WTC11 (cell line): ENCODE measurements at places on chromosomes 2 and 18. TPM values are rescaled to one million over a fixed set of nuclear protein-coding genes. Genes with fewer than 3 reads are reported as not detected.

RMDN2 gene
- 3.0 to 4.3 TPM (median 3.5 TPM) in 3 replicates for total RNA-seq

C2orf66 gene
- not detected in 3 replicates for total RNA-seq

DNA sequence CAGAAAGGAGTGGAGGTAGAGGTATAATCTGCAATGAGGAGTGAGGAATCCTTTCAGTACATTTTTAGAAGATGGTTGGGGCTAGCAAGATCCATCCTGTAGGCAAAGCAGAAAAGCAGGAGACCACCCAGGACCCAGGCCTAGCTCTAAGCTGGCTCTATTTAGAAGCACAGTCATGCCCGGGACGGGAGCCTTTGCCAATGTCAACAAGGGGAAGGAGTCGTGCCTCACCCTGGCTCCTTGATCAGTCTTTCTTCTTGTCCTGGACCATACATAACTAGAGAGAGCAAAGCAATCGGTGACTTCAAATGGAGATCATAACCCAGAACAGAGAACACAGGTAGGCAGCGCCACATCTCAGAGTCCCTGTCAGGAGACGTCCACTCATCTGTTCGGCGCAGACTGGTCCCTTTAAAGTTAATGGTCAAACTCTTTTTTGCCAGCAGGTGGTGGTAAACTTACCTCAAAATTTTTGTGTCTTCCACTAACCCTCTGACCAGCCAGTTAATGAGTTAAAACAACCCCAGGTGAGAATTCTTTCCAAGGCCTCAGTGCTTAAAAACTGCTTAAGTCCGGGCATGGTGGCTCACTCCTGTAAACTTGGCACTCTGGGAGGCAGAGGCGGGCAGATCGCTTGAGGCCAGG is 8.0 kb downstream of the MC5R start:
- DNase-seq: no peak
- H3K4me3 ChIP-seq: no peak overlapping the region
- no peaks in the 10 kb centered on the region for H3K27me3 ChIP-seq
- H3K36me3 ChIP-seq: no peaks in the 10 kb centered on the region

DNA sequence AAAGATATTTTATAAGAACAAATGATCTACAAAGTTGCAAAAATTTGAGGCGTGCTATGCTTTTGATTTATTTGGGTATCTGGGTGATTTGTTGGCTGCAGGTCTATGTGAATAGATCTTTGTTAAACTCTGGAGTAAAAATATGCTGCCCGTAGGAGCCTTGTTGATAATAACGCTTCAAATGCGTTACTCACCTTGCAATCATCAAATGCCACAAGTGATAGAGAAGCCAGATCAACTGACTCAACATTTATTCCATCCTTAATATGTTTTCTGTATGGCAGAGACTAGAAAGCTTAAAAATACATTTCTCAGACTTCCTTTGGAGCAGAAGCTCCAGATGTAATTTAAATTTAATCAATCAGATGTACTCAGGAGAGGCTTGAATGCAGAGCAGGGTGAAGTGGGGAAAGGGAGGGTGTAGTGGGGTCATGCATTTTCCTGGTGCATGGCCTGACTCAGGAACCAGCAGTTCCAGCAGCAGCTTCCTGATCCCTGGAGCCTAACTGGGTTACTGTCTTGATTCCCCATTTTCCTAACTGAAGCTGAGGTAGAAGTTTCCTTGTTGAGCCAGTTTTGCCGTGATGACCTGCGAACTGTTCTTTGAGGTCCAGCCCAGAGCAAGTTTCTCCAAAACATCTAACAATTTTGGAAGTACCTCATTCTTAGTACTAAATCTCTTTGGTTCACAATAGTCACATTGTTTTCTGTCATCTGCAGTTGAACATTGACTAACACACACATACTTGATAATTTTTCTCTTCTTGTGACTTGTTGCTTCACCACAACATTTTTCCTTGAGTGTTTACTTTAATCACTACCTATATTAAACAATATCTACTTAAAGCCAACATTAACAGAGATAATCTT is 284.7 kb upstream of the CWC22 start:
- H3K27me3 ChIP-seq: no peaks in the 10 kb centered on the region
- no peak overlapping the region for H3K27ac ChIP-seq
- no peak overlapping the region for H3K4me3 ChIP-seq
- H3K36me3 ChIP-seq: no peaks in the 10 kb centered on the region
- DNase-seq: no peak

GRCh38 chr18:4236940-4237663 is 218.0 kb downstream of the DLGAP1 start:
- no peak for DNase-seq
- peaks cover 85% of the 10 kb centered on the region for H3K27me3 ChIP-seq
- no peak overlapping the region for H3K27ac ChIP-seq
- peak overlapping the region; percentile 14; the same call in 1 of the 2 replicates for H3K4me3 ChIP-seq
- no peaks in the 10 kb centered on the region for H3K36me3 ChIP-seq

GRCh38 chr2:197308585-197308984 is 2.0 kb downstream of the ANKRD44 start:
- H3K27me3 ChIP-seq: peaks cover 63% of the 10 kb centered on the region
- no peak overlapping the region for H3K4me3 ChIP-seq
- H3K27ac ChIP-seq: no peak overlapping the region
- DNase-seq: no peak
- H3K4me1 ChIP-seq: peaks cover 9% of the 10 kb centered on the region

NAT8 gene
- total RNA-seq: not detected in 3 replicates

- no peak overlapping the region for H3K4me3 ChIP-seq
- DNase-seq: no peak
- H3K27me3 ChIP-seq: no peaks in the 10 kb centered on the region; the same call in 1 of the 2 replicates
- no peaks in the 10 kb centered on the region for H3K36me3 ChIP-seq
- H3K27ac ChIP-seq: peak overlapping the region; percentile 91
Measured at GRCh38 chr2:1701556-1702185, 42.6 kb downstream of the PXDN start.

DNA sequence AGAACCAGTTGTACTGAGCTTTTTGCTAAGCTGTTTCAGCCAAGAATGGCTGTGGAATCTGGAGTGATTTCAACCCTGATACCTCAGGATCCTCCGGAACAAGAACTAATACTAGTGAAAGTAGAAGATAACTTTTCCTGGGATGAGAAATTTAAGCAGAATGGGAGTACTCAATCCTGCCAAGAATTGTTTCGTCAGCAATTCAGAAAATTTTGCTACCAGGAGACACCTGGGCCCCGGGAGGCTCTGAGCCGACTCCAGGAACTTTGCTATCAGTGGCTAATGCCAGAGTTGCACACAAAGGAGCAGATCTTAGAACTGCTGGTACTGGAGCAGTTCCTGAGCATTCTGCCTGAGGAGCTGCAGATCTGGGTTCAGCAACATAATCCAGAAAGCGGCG is 1.6 kb downstream of the ZNF397 start:
- H3K27me3 ChIP-seq: no peaks in the 10 kb centered on the region
- DNase-seq: no peak
- peaks cover 8% of the 10 kb centered on the region; the same call in 1 of the 2 replicates for H3K4me1 ChIP-seq
- peak overlapping the region; percentile 65; the same call in 1 of the 2 replicates for H3K27ac ChIP-seq
- H3K36me3 ChIP-seq: peaks cover 53% of the 10 kb centered on the region

- H3K36me3 ChIP-seq: peaks cover 11% of the 10 kb centered on the region
- peak; percentile 37 for DNase-seq
- H3K4me3 ChIP-seq: no peak overlapping the region
- H3K4me1 ChIP-seq: peaks cover 22% of the 10 kb centered on the region
- H3K27ac ChIP-seq: no peak overlapping the region
Measured at GRCh38 chr18:62399781-62400308, 74.7 kb downstream of the TNFRSF11A start.

- no peak for DNase-seq
- H3K4me1 ChIP-seq: peaks cover 40% of the 10 kb centered on the region
- no peaks in the 10 kb centered on the region for H3K36me3 ChIP-seq
- peak overlapping the region; percentile 7; the same call in 1 of the 2 replicates for H3K27ac ChIP-seq
- H3K27me3 ChIP-seq: no peaks in the 10 kb centered on the region
Measured at GRCh38 chr18:24584205-24584604, 123.8 kb downstream of the HRH4 start.

DUSP2 gene
- total RNA-seq: 4.7 to 6.8 TPM (median 5.8 TPM) in 3 replicates

MAL gene
- 0.22 to 0.39 TPM in 2 of 3 replicates, not detected in the other for total RNA-seq

DNA sequence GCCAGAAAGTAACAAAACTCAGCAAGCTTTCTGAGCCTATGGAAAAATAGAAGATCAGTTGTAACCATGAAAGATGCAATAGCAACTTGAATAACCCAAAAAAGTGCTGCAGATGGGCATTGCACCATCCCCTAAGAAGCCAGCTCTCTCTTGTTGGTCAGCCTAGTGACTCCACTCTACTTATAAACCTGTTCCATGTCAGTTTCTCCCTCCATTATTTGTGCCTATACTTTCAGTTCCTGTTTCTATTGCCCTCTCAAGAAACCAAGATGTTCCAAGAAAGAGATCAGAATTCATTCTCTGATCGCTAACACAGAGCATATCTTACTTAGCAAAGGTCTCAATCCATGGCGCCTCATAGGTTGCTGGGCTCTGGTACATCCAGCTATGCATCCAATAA is 170.3 kb upstream of the MAP2 start:
- no peaks in the 10 kb centered on the region for H3K4me1 ChIP-seq
- H3K4me3 ChIP-seq: no peak overlapping the region
- DNase-seq: no peak
- no peaks in the 10 kb centered on the region; the same call in 1 of the 2 replicates for H3K27me3 ChIP-seq
- H3K27ac ChIP-seq: no peak overlapping the region

PRKAG3 gene
- total RNA-seq: not detected in 3 replicates

DNA sequence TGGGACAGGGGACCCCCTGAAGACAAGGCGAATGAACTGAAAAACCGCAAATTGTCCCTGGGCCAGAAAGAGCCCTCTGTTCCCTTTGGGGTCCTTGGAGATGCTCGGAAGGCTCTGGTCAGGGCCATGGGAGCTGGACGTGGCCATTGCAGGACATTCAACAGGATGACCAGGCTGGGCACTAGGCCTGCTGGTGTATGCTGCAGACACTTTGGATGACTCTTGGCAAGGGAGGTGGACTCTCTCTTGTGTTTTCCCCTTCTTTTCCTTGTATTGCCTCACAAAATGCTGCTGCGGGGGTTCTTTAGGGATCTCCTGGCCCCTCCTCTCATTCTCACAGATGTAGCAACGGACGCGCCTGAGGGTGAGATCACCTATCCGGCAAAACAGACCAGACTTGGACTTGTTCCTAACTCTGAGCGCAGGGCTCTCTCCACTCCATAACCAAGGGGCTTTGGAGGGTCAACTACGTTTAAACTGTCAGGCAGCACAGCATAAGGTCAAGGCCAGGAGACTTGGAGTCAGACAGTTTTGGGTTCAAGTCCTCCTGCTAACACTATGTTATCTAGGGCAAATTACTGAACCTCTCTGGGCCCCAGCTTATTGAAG is 41.8 kb upstream of the SH3RF3 start:
- H3K27ac ChIP-seq: no peak overlapping the region
- no peak for DNase-seq
- H3K36me3 ChIP-seq: no peaks in the 10 kb centered on the region
- H3K27me3 ChIP-seq: peaks cover 11% of the 10 kb centered on the region
- no peak overlapping the region for H3K4me3 ChIP-seq

- peaks cover 20% of the 10 kb centered on the region for H3K27me3 ChIP-seq
- H3K36me3 ChIP-seq: no peaks in the 10 kb centered on the region
- H3K4me3 ChIP-seq: peak overlapping the region; percentile 88
- DNase-seq: no peak
Measured at GRCh38 chr2:196169516-196169915, 1.9 kb downstream of the STK17B start.

DNA sequence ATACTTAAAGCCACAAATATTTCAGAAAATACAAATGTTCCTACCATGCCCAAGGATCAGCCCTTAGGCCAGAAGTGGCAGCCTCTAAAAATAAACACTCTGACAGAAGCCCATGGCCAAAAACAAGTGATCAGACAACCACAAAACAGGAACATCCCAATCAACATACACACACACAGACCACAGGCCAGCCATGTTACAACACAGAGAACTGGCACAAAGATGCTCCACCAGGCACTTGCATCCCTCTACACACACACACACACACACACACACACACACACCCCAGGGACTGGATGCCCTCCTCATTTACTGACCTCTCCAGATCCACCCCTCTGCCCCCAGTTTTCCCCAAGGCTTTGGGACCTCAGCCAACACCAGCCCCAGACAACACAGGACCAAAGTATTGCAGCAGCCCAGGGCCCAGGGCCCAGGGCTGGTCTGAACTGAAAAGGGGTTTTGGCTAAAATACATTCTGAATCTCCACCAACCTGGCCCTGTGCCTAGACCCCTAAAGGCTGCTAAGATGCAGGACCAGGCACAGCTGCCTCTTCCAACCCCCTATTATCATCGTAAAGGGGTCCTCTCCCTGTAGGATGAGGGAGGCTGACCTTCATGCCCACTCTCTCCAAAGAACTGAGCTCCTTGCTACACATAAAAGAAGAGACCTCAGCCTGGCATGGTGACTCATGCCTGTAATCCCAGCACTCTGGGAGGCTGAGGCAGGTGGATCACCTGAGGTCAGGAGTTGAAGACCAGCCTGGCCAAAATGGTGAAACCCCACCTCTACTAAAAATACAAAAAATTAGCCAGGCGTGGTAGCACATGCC is 151.4 kb downstream of the TNS1 start:
- peaks cover 6% of the 10 kb centered on the region; the same call in 1 of the 2 replicates for H3K4me1 ChIP-seq
- H3K27ac ChIP-seq: no peak overlapping the region
- DNase-seq: no peak
- no peak overlapping the region for H3K4me3 ChIP-seq

DNA sequence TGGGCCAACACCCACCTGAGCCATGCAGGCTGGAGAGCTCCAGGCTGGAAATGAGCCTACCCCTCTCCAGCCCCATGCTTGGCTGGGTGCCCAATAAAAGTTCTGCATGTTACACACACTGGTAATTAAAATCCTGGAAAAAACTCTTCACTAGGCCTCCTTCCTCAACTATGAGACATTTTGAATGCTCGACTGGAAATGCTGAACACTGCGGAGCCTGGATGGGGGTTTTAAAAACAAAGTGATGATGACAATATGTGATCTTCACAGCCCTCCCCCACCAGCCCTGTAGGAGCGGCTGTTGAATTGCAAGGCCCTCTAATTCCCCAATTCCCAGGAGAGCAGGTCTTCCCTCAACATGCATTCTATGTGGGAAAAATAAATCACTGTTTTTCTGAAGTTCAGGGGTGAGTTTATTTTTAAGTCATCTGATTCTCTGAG is 179.2 kb downstream of the TTC32 start:
- DNase-seq: no peak
- H3K4me3 ChIP-seq: no peak overlapping the region
- no peaks in the 10 kb centered on the region; the same call in 1 of the 2 replicates for H3K27me3 ChIP-seq
- no peaks in the 10 kb centered on the region for H3K36me3 ChIP-seq
- no peak overlapping the region for H3K27ac ChIP-seq

OR6B2 gene
- not detected in 3 replicates for total RNA-seq

VWC2L gene
- total RNA-seq: not detected in 3 replicates

EFEMP1 gene
- 24.0 to 25.7 TPM (median 25.6 TPM) in 3 replicates for total RNA-seq

GRCh38 chr2:68185541-68186164 is 28.0 kb downstream of the PNO1 start:
- no peak overlapping the region for H3K27ac ChIP-seq
- peaks cover 24% of the 10 kb centered on the region for H3K36me3 ChIP-seq
- H3K4me1 ChIP-seq: peaks cover 5% of the 10 kb centered on the region
- peak; percentile 74 for DNase-seq

- H3K27me3 ChIP-seq: no peaks in the 10 kb centered on the region
- no peak overlapping the region for H3K4me3 ChIP-seq
- H3K36me3 ChIP-seq: no peaks in the 10 kb centered on the region
- no peaks in the 10 kb centered on the region for H3K4me1 ChIP-seq
- H3K27ac ChIP-seq: no peak overlapping the region
Measured at GRCh38 chr18:4586731-4587130, 131.6 kb upstream of the DLGAP1 start.
